ENCODE measurements at places on chromosomes 4 and X.

- DNase-seq: no peak
Measured at GRCh38 chr4:723751-724530, 18.3 kb downstream of the PCGF3 start.

DNA sequence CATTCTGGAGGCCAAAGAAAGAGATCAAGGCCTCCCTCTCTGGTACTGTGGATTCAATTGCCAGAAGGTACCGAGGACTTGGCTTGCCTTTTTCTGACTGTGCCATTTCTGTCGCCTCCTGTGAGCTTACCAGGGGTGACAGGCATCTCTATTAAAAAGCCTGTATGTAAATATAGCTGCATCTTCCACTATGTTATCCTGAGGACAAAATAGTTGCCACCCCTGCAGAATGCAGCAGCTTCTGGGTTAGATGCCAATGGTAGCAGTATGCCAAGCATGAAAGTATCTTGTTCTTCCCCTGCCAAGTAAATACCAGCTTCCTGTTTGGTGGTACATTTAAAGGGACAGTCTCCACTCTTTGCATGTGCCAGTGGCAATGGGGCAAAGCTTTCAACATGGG is 10.7 kb downstream of the TRPC5OS start:
- no peak for DNase-seq

DNA sequence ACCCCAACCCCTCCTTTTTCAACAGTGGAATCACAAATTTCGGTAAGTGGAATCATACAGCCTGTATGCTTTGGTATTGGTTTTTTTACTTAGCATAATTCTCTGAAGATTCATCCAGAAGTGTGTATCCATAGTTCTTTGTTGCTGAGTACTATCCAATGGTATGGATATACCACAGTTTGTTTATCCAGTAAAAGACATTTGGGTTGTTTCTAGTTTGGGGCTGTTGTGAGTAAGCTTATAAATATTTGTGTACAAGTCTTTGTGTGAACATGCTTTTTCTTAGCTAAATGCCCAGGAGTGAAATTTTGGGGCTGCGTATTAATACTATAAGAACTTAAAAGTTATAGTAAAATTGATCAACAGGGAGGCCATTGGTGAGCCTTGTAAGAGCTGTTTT is 57.5 kb upstream of the GC start:
- no peak for DNase-seq

DNA sequence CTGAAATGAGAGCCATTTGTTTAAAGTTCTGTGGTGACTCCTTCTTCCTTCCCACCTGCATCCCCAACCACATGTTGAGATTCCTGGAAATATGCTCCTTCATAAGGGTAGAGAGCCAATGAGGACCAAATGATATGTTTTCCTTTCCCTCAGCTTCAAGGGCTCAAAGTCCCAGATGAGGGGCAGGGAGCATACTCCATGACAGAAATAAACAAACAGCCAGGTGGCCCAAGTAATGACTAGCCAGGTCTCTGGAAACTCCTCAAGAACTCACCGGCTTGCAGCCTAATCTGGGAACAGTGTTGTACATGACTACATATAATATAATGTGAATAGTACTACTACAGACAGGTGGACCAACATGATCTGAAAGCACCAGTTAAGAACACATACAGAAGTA is 392.3 kb downstream of the PACRGL start:
- no peak for DNase-seq

GRCh38 chr4:158209825-158210807 is at the start of gene TMEM144:
Gene TMEM144 (plus strand): TSS chr4:158210486. CDS start chr4:158212668, 2,182 bp downstream.
- no peak for DNase-seq

DNA sequence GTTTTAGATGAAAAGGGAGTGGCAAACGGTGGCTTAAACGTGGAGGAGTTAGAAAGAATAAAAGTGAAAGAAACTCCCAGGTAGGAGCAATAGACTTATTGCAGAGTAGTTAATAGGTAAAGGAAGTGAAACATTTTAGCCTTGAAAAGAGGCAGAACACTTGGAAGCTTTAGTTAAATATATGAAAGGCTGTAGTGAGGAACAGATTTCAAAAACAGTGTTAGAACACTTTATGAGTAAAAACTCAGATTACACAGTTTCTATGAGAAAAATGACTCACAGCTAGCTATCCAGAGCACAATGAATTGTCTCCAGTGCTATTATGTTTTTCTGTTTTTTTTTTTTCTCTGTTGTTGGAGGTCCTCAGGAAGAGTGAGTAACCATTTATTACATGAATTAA is 45.8 kb downstream of the TACR3 start:
- no peak for DNase-seq

DNA sequence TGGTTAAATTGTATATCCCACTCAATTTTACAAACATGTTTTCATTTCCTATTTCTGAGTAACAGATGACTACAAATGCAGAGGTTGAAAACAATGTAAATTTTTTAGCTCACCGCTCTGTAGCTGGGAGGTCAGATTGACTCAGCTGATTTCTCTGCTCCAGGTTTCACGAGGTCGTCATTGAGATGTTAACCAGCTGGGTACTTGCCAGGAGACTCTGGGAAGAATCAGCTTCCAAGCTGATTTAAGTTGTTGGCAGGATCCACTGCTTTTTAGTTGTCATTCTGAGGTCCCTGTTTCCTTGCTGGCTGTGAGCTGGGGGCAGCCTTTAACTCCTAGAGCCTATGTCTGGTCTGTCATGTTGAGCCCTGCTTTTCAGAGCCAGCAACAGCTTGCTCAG is 864.3 kb upstream of the AGA start:
- no peak for DNase-seq

GRCh38 chr4:16809943-16810342 is 88.5 kb downstream of the LDB2 start:
- no peak for DNase-seq

DNA sequence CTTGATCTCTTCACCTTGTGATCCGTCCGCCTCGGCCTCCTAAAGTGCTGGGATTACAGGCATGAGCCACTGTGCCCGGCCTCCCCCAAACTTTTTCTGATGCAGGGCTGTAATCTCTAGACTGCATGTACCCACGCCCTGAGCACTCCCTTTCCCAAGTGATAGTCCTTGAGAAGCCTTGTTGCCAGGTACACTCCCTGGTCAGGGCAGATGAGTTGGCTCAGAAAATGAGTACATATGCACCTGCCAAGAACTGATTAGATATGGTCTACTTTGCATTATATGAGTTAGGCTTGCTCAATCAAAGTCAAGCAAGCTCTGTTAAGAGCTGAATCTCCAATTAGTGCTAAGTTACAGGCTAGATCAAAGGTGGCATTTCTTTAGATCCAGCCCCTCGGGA is 20.3 kb downstream of the APOO start:
- DNase-seq: no peak

DNA sequence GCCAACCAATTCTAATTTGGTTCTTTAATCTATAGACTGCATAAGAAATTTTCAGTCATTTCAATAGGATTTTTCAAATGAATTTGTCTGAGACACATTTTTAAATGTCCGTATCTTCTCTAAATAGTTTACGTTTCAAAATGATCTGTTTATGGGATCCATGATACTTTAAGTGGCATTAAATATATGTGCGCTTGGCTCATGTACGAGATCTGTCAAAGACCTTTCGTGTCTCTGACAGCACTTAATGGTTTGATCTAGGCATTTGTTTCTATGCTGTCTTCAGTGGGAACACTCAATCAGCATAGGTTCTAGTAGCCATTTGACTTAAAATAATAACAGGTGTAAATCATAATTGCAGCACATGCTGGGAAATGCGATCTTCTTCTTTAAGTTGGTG is 731.0 kb downstream of the CENPC start:
- no peak for DNase-seq

- no peak for DNase-seq
Measured at GRCh38 chr4:105014234-105014633, 132.4 kb upstream of the TET2 start.

DNA sequence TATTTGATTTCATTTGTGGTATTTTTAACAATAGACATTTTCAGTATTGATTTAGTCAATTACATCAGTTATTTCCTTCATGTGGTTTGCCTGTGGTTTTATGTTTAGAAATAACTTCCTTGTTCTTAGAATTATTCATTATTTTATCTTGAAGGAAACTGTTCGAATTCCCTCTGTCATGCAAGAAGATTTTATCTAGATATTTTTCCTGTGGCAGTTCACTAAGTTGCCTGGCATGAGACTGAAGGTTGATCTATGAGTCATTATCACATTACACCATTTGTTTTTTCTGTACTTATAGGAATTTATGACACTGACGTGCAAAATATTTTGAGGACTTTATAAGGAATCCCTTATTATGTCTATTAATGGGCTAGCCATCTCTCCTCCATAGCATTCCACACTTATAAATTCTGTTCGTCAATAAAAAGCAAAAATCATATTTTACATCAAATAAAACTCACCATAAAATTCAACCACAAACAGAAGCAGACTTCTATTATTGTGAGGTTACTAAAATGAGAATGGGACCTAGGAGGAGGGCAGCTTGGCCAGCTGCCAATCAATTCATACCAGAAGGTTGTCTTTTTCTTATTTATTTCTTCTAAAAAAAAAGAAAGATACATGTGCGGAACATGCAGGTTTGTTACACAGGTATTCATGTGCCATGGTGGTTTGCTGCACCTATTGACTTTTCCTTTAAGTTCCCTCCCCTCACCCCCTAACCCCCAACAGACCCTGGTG is 179.0 kb downstream of the KCNIP4 start:
- DNase-seq: no peak

DNA sequence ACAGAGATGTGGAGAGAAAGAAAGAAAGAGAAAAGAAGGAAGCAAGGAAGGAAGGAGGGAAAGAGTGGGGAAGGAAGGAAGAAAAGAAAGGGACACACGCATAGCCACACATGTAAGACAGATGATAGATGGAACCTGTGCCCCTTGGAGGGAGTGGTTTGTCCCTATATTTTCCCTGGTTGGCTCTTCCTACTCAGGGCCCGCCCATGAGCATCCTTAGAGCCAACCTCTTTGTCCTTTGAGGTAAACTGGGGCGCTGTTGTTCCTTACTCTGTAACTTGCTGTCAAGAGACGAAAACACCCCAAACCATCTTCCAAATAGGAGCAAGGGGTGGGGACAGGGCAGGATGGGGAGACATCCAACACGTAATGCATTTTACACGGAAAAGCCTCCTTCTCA is 220.9 kb downstream of the MAML3 start:
- no peak for DNase-seq

- no peak for DNase-seq
Measured at GRCh38 chr4:82421796-82422560, 8.3 kb downstream of the HNRNPDL start.

- DNase-seq: no peak
Measured at GRCh38 chrX:95435198-95435597, 1249.4 kb upstream of the DIAPH2 start.

GRCh38 chrX:47458528-47458927 is 24.5 kb downstream of the ZNF41 start:
- DNase-seq: no peak

DNA sequence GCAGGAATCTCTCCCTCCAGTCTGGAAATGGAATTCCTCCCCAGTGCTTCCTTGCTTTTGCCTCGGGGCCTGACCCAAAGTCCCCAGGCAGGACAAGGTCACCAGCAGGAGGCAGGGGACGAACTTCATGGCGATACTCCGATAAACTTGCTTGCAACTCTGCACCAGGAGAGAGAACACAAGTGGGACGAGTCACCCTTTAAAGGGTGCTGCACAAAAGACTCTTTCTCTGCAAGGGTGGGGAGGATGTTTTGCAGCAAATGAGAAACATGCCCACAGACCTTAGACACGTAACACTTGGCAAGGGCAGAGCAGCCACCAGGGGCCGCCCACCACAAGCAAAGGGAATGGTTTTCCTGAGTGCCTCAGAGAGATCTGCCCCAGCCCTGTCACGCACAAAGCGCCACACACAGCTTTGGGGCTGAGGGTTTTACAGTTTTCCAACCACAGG is at the start of gene FGFBP2:
Gene FGFBP2, minus strand, starts transcription at position 175 of the 451 bp plus-strand sequence. Its CDS starts 46 bp downstream, at position 129.
- DNase-seq: peak; percentile 36

GRCh38 chr4:185786422-185786821 is 25.6 kb downstream of the SORBS2 start:
- DNase-seq: no peak

DNA sequence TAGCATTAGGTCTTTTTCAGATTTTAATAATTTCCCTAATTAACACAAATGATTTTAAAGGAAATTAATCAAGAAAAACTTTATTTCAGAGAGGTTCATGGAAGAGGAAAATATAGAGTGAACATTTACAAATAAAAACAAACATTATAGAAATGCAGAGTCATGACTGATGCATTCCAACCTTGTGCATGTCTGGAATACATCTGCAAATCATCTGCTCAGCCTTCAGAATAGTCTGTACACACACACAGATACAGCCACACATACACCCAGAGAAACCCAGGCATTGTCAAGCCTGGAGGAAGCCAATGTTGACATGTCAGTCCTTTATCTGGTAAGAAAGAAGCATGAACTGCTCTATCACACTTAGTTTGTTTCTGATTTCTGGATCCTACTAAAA is 61.3 kb upstream of the NFKB1 start:
- no peak for DNase-seq

GRCh38 chr4:137892134-137892533 is 350.0 kb downstream of the SLC7A11 start:
- DNase-seq: no peak

GRCh38 chr4:116539744-116540143 is 545.6 kb downstream of the TRAM1L1 start:
- DNase-seq: no peak

- DNase-seq: no peak
Measured at GRCh38 chrX:24658421-24658820, 11.3 kb upstream of the PCYT1B start.

DNA sequence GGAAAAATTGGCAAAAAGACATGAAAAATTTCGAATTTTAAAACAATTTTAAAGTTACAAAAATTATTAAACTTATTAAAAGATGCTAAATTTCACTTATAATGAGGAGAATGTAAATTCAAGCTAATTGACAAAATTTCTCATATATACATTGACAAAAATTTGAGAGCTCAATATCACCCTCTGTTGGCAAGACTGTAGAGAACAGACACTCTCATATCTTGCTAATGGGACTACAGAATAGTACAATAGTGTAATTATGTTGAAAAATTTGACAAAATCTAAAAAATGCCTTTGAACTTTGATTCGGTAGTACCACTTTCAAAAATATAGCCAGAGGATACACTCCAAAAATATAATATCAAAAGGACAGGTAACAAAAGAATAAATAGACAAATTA is 29.8 kb downstream of the DCAF8L2 start:
- no peak for DNase-seq

GRCh38 chr4:104449537-104449936 is 45.2 kb downstream of the CXXC4 start:
- DNase-seq: no peak

- DNase-seq: no peak
Measured at GRCh38 chr4:184286358-184286757, 68.7 kb upstream of the ENPP6 start.

DNA sequence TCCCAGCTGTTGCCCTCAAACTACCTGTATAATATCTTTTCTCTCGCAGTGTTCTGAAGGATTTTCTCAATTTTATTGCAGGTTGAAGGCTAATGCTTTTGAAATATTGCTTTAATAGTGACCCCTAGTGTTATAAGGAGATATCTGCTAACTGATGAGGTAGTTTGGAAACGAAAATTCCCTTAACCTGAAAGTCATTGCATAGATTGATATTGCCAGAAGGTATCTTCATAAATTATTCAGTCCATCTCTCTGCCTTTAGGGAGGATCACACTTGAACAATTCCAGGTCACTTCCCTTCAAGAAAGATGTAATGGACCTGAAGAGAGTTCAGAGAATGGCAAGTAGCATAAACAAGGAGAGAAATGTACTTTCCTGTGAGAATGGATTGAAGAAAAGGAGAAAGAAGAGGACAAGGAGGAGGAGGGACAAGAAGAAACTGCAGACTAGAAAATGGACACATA is 44.1 kb downstream of the TIGD4 start:
- DNase-seq: no peak

- DNase-seq: no peak
Measured at GRCh38 chr4:35644591-35644990, 599.7 kb downstream of the ARAP2 start.

- no peak for DNase-seq
Measured at GRCh38 chr4:26126143-26126718, 194.6 kb upstream of the RBPJ start.

All from stimulated activated CD4-positive, alpha-beta T cell treated with anti-CD3 and anti-CD28 coated beads, Interleukin-15, amount 100 ng/mL, for 1 hour (primary cell).